ENCODE measurements at places on chromosomes 7 and 10.

DNA sequence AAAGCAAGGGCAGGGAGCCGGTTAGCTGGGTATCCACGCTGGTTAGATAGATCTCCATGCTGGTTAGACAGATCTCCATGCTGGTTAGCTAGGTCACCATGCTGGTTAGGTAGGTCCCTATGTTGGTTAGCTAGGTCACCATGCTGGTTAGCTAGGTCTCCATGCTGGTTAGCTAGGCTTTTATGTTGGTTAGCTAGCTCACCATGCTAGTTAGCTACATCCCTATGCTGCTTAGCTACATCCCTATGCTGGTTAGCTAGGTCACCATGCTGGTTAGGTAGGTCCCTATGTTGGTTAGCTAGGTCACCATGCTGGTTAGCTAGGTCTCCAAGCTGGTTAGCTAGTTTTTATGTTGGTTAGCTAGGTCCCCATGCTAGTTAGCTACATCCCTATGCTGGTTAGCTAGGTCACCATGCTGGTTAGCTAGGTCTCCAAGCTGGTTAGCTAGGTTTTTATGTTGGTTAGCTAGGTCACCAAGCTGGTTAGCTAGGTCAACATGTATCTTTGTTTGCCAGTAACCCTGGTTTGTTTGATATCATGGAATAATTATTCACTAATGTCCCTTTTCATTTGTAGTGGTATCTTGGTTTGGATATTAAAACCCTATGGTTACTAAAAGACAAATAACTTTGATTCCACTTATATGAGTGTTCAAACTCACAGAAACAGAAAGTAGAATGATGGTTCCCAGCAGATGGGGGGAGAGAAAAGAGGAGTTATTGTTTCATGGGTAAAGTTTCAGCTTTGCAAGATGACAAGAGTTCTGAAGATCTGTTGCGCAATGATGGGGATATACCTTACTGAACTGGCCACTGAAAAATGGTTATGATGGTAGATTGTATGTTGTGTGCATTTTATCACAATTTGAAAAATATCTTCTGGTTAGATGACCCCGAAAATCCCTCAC lies 136.2 kb downstream of the PRPF18 start:
- DNase-seq, result peak; percentile 6

DNA sequence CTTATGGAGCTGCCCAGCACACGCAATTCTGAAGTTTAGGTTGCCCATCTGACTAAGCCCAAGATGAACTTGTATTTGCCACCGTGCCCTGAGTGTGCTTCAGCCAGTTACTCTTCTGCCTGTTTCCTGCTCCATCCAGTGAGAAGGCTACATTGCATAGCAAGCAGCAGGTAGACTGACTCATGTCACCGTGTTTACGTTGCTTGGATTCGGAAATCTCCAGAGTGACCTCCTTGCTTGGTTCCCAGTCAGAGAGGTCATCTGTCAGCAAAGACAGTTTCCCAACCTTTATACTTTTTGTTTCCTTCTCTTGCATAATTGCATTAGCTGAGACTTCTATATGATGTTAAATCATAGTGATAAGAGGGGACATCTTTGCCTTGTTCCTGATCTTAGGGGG lies 30.9 kb downstream of the NACAD start:
- no peak for DNase-seq

GRCh38 chr10:61066661-61067344 lies 122.8 kb upstream of the RHOBTB1 start:
- DNase-seq, result no peak

- DNase-seq, result no peak
These were observed 18.4 kb downstream of the GNA12 start for GRCh38 chr7:2825559-2826227.

Data from RCC 7860 (cell line).